ENCODE measurements at places on chromosomes 5 and 9.

GRCh38 chr5:135645336-135646180 is 66.8 kb upstream of the CXCL14 start:
- no peak for DNase-seq

- DNase-seq, result no peak
Measured at GRCh38 chr5:89374144-89374784, 491.3 kb upstream of the MEF2C start.

- DNase-seq, result no peak
Measured at GRCh38 chr5:129629575-129629974, 118.3 kb upstream of the MINAR2 start.

GRCh38 chr5:81838307-81838906 is 87.5 kb upstream of the SSBP2 start:
- DNase-seq, result no peak

Data from NCI-H526 (cell line).